Psoas muscle (tissue), 8 donors: ENCODE measurements at places on chromosomes 7 and 10. TPM values are rescaled to one million over a fixed set of nuclear protein-coding genes. Genes with fewer than 3 reads are reported as not detected.

GRCh38 chr7:47373871-47374451 is 207.9 kb downstream of the TNS3 start:
- H3K36me3 ChIP-seq = no peaks in the 10 kb centered on the region
- peaks cover 38% of the 10 kb centered on the region for H3K4me1 ChIP-seq
- no peaks in the 10 kb centered on the region for H3K27me3 ChIP-seq
- DNase-seq = peak; percentile 56
- peak overlapping the region; percentile 38 for H3K27ac ChIP-seq

DNA sequence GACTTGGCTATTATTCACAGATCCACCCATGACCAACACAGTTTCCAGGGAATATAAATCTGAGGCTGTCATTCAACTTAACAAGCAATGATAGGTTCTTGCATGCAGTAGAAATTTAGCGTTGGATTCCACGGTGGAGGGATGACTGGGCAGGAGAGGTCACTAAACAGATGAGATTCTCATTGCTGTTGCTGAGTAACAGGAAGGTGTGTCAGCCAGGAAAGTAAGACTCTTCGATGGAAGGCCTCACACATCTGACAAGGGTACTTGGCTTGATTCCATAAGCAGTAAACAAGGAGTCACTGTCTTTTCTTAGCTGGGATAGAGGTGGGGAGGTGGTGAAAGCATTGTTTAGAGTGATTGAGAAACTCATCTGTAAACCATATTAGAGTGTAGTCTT is 1152.0 kb downstream of the SORCS3 start:
- H3K27ac ChIP-seq = no peak overlapping the region
- DNase-seq = no peak
- no peak overlapping the region for H3K4me3 ChIP-seq
- no peaks in the 10 kb centered on the region for H3K27me3 ChIP-seq
- no peaks in the 10 kb centered on the region for H3K4me1 ChIP-seq
- H3K36me3 ChIP-seq = no peaks in the 10 kb centered on the region

DNA sequence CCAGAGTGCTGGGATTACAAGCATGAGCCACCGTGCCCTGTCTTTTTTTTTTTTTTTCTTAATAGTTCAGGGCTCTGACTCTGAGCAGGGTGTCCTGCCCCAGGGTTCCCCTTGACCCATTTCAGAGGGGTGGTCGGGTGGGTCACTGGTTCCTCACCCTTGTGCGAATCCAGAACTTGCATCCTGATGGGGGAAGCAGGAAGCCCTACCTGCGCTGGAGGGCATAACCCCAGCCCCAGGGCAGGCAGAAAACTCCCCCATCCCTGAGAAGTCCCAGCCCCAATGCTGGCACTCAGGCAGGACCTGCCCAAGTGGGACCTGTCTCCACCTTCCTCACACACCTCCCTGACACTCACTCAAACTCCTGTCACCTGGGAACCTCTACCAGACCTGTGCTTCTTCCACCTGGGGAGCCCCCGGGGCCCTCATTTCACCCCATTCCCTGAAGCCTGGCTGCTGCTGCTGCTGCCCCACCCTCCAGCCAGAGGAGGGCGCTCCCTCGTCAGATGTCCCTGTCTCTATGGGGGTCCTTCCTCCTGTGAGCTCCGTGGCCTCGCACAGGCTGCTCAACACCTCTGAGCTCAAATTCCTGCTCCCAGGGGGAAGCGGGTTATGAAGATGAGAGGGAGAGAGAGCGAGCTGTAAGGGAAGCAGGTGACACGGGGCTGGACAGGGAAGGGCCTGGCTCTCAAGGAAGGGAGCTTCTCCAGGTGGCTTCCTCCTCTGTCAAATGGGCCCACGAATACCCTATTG is 15.1 kb upstream of the ZNF273 start:
- H3K36me3 ChIP-seq = no peaks in the 10 kb centered on the region
- no peak overlapping the region for H3K27ac ChIP-seq
- peak overlapping the region; percentile 66 for H3K4me3 ChIP-seq
- H3K4me1 ChIP-seq = peaks cover 19% of the 10 kb centered on the region
- no peaks in the 10 kb centered on the region for H3K27me3 ChIP-seq
- no peak for DNase-seq

DNA sequence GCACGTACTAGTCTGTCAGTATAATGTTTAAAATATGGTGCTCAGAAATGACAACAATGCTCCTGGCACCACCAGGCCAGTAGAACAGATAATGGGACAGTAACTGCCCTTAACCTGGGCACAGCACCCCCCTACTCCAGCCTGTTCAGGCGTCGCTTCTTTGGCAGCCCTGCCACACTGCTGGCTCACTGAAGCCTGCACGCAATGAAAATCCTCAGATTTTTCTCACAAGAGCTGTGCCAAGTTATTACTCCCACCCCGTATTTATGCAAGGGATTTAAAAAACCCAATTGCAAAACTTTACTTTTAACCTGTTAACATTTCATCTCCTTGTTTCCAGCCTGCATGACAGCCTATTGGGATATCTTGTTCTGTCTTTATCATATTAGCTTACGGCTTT is 56.6 kb upstream of the LAMB1 start:
- no peak overlapping the region for H3K27ac ChIP-seq
- no peaks in the 10 kb centered on the region for H3K4me1 ChIP-seq
- H3K4me3 ChIP-seq = no peak overlapping the region
- no peaks in the 10 kb centered on the region for H3K27me3 ChIP-seq

TSPAN13 gene
- total RNA-seq = 9.5 TPM

- DNase-seq = no peak
- H3K27ac ChIP-seq = no peak overlapping the region
- no peaks in the 10 kb centered on the region for H3K36me3 ChIP-seq
- no peaks in the 10 kb centered on the region for H3K27me3 ChIP-seq
- no peaks in the 10 kb centered on the region for H3K4me1 ChIP-seq
Measured at GRCh38 chr7:40584667-40585433, 450.0 kb downstream of the SUGCT start.

DNA sequence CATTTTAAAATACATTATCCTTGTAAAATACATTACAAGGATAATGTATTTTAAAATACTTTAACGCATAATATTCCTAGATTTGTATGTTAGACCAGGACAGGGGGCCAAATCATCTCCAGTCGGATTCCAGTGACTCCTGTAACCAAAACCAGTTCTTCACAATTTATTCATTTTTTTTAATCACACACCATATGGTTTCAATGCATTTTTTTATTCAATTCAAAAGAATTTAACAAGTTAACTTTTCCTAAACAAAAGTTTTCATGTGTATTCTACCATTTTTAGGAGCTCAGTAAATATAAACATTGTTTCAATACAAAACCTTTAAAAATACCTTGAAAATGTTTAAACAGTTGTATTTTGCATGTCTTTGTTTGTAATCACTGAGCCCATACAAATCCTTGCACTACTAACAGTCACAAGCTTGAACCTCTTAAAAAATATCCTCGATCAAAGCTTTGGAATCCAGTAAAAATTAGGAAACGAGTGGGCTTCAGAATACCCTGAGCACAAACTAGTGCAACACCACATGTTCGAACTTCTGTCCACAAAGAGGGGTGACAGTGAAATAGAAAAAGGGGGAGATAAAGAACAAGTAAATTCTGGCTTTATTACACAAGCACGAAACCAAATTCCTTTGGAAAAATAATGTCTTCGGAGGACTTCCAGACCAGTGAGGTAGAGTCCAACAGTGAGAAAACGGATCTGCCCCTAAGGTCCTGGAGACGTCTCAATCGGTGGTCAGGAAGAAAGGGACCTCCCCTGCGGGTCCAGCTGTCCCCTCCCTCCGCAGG is 1.6 kb downstream of the CCDC71L start:
- peak overlapping the region; percentile 82 for H3K27ac ChIP-seq
- DNase-seq = no peak
- peaks cover 2% of the 10 kb centered on the region for H3K4me1 ChIP-seq
- no peaks in the 10 kb centered on the region for H3K36me3 ChIP-seq
- no peaks in the 10 kb centered on the region for H3K27me3 ChIP-seq
- peak overlapping the region; percentile 87 for H3K4me3 ChIP-seq

DNA sequence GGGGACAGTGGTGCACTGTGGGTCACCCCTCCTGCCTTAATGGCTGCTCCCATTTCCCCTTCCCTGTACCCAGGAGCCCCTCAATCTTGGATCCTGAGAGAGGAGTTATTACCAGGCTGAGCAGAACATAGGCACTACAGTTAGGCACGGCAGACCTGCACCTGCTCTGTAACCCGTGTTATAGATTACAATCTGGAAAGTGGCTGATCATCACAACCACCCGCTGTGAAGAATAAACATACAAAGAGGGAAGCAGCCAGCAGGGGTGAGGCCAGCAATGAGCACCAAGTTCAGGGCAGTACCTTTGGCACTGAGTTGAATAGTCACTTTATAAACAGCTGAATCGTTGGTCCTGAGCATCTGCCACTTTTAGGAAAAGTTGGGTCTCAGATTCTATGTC is 1.7 kb downstream of the CDHR1 start:
- H3K36me3 ChIP-seq = no peaks in the 10 kb centered on the region
- H3K4me3 ChIP-seq = no peak overlapping the region
- H3K4me1 ChIP-seq = no peaks in the 10 kb centered on the region
- DNase-seq = no peak

DNA sequence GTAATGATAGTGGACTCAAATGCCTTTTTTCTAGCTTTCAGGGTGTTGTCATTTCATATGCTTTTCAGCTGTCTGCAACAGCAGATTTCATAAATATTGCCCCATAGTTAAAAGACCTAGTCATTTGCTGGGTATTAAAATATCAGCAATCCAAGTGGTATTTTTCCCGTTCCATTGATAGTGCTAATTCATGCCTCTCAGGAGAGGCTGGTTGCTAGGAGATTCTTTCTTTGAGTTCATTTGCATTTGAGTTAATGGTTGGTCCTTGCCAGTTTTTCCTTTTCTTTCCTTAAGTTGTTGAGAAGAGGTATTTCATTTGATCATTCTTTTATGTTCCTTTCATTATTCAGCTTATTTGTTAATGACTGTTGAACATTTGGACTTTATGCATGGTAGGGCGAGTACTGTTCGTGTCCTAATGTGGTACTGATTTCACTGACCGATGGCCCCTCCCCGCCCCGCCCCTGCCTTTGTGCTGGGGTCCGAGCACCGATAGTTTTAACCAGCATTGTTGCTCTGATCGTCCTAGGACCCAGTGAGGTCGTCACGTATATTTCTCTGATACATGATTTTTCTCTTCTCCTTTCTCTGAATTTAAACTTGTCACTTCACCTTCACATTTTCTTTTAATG is 128.6 kb downstream of the CCNY start:
- H3K27me3 ChIP-seq = no peaks in the 10 kb centered on the region
- H3K36me3 ChIP-seq = no peaks in the 10 kb centered on the region
- H3K27ac ChIP-seq = no peak overlapping the region
- peaks cover 71% of the 10 kb centered on the region for H3K4me1 ChIP-seq
- no peak for DNase-seq
- no peak overlapping the region for H3K4me3 ChIP-seq

- peak overlapping the region; percentile 66 for H3K27ac ChIP-seq
- H3K4me3 ChIP-seq = no peak overlapping the region
- DNase-seq = no peak
- H3K27me3 ChIP-seq = no peaks in the 10 kb centered on the region
Measured at GRCh38 chr10:74208997-74209396, 58.0 kb downstream of the ADK start.

DNA sequence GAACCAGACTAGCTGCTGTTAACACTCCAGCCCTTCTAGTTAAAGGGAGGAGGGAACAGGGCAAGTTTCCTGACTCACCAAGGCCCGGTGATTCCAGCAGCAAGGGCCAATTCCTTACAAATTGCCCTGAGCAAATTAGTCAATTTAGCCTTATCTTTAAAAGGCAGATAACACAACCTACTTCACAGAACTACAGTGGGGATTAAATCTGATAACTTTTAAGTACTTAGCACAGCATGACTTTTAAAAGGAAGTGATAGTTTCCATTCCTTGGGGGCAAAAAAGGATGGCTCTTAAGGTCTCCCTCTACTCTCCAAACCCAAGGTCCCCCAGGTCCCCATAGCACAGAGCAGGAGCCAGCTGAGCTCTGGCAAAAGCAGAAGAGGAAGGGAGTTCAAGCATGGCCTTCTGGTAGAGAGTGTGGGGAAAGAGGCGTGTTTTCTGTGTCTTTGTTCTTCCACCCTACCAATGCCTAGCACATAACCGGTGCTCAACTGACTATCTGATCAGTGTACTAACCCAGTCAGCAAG is 4.0 kb downstream of the CDCA7L start:
- peaks cover 6% of the 10 kb centered on the region for H3K4me1 ChIP-seq
- H3K27me3 ChIP-seq = no peaks in the 10 kb centered on the region
- DNase-seq = no peak
- H3K27ac ChIP-seq = no peak overlapping the region
- no peaks in the 10 kb centered on the region for H3K36me3 ChIP-seq
- H3K4me3 ChIP-seq = no peak overlapping the region

AMZ1 gene
- total RNA-seq = not detected

GRCh38 chr7:150449206-150449952 is 1.1 kb upstream of the GIMAP8 start:
- H3K27ac ChIP-seq = peak overlapping the region; percentile 42
- H3K27me3 ChIP-seq = no peaks in the 10 kb centered on the region
- H3K36me3 ChIP-seq = no peaks in the 10 kb centered on the region
- H3K4me3 ChIP-seq = peak overlapping the region; percentile 60
- no peaks in the 10 kb centered on the region for H3K4me1 ChIP-seq
- DNase-seq = no peak

- H3K4me3 ChIP-seq = no peak overlapping the region
- H3K27ac ChIP-seq = no peak overlapping the region
- no peaks in the 10 kb centered on the region for H3K4me1 ChIP-seq
- H3K36me3 ChIP-seq = peaks cover 7% of the 10 kb centered on the region
- H3K27me3 ChIP-seq = no peaks in the 10 kb centered on the region
Measured at GRCh38 chr7:1981201-1981877, 251.4 kb downstream of the MAD1L1 start.

DNA sequence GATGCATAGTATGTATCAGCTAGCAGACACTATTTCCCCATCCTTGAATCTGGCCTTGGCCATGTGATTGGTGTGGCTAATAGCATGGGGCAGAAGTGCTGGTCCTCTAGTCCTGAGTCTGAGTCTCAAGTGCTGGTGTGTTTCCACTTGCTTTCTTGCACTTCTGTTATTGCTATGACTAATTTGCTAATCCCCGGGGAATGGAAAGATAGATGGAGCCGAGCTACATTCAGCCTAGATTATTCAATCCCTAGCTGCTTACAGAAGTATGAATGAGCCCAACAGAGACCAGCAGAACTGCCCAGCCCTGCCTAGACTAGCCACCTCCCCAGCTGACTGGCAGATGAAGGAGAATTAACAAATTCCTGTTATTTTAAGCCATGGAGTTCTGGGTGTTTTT is 53.2 kb upstream of the SYPL1 start:
- no peak overlapping the region for H3K4me3 ChIP-seq
- H3K4me1 ChIP-seq = peaks cover 20% of the 10 kb centered on the region
- DNase-seq = no peak
- H3K36me3 ChIP-seq = no peaks in the 10 kb centered on the region
- no peaks in the 10 kb centered on the region for H3K27me3 ChIP-seq

GRCh38 chr10:76554033-76554408 is 1083.6 kb downstream of the KCNMA1 start:
- H3K36me3 ChIP-seq = no peaks in the 10 kb centered on the region
- H3K27ac ChIP-seq = no peak overlapping the region
- no peaks in the 10 kb centered on the region for H3K4me1 ChIP-seq
- no peak overlapping the region for H3K4me3 ChIP-seq
- no peaks in the 10 kb centered on the region for H3K27me3 ChIP-seq

BMPER gene
- 7.6 TPM for total RNA-seq
